Activated CD4-positive, alpha-beta T cell treated with anti-CD3 and anti-CD28 coated beads, Interleukin-2, amount 50 U/mL, for 48 hours (primary cell): ENCODE measurements at places on chromosomes 1 and 21.

GRCh38 chr21:43025636-43026180 lies 49.9 kb downstream of the CBS start:
- DNase-seq, result no peak

DNA sequence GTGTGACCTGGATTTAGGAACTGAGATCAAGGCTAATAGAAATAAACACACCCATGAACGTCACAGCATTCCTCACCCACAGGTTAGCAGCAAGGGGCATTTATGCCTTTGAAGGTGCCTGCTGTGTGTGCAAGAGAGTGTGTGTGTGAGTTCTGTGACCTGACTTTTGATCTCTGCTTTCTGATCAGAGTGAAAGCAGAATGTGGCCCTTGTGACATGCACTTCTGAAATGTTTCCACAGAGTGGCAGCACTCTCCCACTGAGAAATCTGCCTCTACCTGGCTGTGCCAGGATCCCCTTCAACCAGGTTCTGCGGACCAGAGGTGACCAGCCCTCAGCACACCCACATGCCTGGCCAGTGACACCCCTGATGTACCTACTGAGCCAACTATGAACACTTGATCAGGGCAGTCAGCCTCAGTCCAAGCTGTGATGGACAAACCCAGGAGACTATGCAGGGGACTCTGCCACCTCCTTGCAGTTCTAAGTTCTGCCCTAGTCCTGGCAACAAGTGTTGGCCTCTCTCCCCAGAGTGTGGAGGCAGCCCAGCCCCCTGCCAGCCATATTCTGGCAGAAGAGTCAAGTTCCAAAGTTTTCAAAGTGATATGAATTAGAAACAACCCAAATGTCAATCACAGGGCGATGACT lies 41.0 kb downstream of the RXRG start:
- peak; percentile 42 for DNase-seq

DNA sequence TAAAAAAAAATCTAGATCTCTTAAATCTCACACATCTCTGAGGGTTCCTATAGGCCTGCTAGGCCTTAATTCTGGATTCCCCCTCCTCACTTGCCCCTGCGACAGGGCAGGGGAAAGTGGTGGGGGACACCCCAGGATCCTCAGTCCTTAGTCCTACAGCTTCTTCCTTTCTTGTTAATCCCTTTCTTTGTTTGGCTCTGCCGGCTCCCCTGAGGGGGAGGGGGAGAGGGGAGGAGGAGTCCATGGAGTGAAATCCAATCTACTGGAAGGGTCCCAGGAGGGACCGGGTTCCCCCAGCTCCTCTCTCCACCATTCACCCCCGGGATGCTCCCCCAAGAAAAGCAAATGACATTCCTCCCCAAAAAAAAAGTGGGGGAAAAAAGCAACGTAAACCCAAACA lies 8.5 kb downstream of the MEX3A start:
- DNase-seq, result no peak

GRCh38 chr1:2438038-2438437 lies 25.7 kb upstream of the PEX10 start:
- DNase-seq, result no peak

DNA sequence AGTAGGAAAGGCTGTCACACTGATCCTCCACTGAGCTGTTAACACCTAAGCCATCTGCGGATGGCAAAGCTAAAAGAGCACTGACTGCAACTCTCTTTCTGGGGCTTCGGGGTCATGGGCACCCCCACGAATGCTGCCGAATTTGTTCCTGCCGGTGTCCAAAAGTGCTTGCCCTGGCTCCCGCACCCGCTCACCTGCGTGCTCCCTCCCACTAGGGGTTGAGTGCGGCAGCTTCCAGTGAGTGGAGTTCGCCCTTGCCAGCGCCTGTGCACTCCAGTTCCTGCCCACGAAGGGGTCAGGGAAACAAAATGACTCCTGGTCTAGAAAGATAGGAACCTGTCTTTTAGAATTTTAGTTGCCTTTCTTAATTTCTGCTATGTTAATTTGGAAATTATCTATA lies 78.7 kb downstream of the IFI44 start:
- no peak for DNase-seq

DNA sequence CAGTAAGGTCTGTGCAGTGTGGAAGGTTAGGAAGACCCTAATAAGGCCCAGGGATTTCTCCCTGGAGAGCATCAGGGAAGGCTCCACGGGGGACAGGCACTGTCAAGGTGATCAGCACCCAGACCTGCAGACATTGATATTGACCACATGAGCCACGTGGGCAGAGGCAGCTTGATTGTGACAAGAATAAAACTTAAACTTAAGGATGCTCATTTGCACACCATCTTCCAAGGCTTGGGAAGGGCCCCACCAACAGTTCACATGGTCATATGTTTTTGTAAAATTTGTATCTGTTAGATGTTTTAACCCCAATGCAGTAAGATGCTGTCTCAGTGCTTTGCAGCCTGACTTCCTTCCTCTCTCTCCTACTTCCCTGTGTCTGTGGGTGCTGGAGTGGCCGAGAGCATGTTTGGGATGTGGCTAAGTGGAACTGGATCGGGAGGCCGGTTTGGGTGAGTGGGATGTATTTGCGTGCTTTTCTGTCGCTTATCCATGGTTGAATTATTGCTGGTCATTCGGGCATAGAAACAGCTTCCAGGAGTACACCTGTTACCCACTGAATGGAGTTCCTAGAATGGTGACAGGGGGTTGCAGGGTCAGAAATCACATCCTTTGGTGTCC lies 49.8 kb upstream of the OLIG2 start:
- no peak for DNase-seq

GRCh38 chr1:94110021-94110761 lies 10.8 kb downstream of the ABCA4 start:
- DNase-seq, result no peak

GRCh38 chr1:156601122-156601830 lies at the start of gene GPATCH4:
TSS of gene GPATCH4 (minus strand) at chr1:156601479.
- peak; percentile 87 for DNase-seq

DNA sequence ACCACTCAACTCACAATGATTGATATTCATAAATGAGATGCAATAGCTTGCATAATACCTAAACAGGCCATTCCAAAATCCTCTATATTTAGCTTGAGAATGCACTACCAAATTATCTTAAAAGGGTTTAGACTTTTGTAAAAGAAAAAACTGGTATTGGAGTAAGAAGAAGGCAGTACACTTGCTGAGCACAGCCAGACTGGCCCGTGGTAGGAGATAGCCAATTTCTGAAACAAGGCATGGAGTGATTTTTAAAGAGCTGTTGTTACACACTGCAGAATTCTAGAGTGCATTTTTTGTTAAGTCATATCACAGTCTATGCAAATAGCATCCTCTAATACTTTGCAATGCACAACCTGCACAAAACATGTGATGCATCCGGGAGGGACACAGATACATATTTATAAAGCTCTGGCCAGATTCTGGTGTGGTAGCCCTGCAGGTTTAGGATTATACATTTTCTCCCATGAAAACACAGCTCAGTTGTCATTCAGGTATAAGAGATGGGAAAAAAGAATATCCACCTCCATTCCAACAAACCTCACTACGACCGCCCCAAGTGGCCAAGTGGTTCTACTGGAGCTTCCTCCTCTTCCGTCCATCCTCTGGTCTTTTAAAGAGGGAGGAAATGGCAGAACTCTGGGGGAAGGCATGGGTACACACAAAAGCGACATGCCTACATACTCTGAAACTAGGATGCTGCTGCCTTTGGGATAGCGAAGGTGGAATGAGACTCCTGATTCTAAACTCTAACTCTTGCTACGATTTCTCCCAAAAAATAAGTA lies 40.8 kb downstream of the BCAR3 start:
- no peak for DNase-seq

GRCh38 chr1:228430243-228430642 lies 13.6 kb upstream of the TRIM17 start:
- DNase-seq, result no peak

- DNase-seq, result no peak
These were observed 47.9 kb downstream of the ASH1L start for GRCh38 chr1:155514582-155515187.
